ENCODE measurements at places on chromosomes 4 and X.

DNA sequence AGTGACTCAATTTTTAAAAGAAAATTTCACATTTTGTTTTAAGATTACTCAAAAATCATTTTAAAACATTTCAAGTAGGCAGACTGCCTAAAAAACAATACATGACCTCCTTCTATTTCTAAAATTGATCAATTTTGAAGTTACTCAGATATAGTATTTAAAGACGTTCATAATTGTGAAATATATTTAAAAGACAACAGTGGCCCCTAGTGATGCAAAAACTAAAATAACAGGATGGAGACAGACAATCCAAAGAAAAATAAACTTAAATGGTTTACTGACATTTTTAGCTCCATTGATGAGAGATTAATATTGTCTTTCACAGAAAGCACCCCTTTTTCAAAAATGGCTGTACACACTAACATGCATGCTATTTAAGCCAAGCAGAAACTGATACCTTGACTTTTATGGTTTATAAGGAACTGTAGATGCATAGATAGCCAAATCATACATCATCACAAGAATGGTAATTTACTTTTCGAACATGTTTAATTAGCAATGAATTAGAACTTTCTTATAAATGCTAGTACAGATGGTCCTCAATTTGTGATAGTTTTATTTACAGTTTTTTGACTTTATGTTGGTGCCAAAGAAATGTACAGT, 69.8 kb upstream of the FAT4 start:
- no peak for DNase-seq

GRCh38 chr4:162700815-162701361, 465.8 kb downstream of the NAF1 start:
- no peak for DNase-seq

GRCh38 chr4:72186714-72187113, 154.9 kb downstream of the NPFFR2 start:
- no peak for DNase-seq

GRCh38 chrX:106726485-106727437, at the start of gene RNF128:
RNF128 (plus strand) TSS chrX:106726701; CDS start chrX:106726914, 213 bp downstream.
- no peak for DNase-seq

GRCh38 chr4:76764251-76764650, 133.7 kb downstream of the SOWAHB start:
- DNase-seq: no peak

- DNase-seq: no peak
Observed at GRCh38 chrX:68929332-68930150, 100.7 kb downstream of the EFNB1 start.

DNA sequence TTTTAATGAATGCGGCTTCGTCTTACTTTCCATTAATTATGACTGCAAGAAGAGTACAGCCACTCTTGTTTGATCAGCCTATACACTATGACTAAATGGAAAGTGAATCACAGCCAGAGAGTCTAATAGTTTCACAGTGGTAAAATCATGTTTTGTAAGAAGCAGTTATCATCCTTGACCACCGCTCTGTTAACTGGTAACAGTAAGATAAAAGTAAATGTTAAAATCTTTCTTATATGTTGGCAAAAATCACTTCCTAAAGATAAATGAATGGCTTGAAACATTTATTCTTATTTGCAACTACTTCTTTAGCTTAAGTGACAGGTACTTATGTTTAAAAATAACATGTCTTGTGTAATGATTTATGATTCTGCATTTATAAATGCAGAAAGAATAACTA, 13.2 kb downstream of the GALNT7 start:
- DNase-seq: no peak

GRCh38 chr4:144633215-144633614, 12.7 kb upstream of the HHIP start:
- DNase-seq: no peak

GRCh38 chrX:39756086-39756883, 341.5 kb downstream of the BCOR start:
- DNase-seq: no peak

GRCh38 chr4:162849937-162850336, 316.8 kb downstream of the NAF1 start:
- DNase-seq: no peak

DNA sequence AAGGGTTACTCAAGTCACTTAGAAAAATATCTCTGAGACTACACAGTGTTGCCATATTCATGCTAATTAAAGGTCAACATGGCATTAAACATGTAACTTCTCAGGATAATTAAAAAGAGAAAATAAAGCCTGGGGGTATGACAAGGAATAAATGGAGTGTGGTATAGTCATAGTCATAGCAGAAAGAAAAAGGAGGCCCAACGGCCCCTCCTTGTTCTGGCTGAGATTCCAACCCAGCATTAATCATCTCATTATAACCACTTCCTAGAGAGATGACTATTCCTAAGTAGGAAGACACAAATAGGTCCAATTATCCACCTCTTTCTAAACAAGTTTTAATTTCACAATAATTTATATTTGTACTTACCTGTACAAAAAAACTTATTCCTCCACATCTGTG, 778.4 kb upstream of the AADAT start:
- no peak for DNase-seq

DNA sequence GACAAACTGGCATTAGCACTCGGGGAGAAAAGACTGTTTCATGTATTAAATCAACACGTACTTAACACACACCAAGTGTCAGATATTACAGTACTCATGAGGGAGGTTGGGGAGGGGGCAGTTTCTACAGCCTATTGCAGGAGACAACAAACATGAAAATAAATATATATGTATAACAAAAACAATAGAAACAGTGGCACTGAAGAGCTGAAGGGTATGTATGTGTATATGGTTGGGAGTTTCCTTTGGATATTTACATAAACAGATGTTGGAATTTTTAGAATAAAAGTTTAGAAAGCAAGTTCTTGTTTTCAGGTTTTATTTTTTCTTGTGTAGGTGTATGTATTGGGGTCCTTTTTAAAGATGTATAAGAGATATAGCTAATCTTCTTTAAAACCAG, 133.5 kb downstream of the ELOVL6 start:
- no peak for DNase-seq

DNA sequence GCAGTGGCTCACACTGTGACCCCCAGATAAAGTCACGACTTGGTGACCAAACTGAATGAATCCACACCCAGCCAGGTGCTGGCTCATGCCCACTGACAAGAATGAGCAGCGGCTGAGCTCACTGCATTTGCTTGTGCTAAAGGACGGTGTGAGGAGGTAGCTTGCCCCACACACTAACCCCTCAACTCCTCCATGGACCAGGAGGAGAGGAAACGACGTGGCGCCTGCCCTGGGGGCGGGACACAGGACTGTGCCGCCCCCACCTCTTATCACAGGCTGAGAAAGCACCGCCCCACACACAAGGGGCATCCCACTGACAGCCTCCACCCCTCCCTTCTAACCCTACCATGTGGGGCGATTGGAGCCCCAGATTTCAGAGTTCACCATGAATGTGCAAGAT, 43.0 kb downstream of the ZFYVE28 start:
- DNase-seq: no peak

DNA sequence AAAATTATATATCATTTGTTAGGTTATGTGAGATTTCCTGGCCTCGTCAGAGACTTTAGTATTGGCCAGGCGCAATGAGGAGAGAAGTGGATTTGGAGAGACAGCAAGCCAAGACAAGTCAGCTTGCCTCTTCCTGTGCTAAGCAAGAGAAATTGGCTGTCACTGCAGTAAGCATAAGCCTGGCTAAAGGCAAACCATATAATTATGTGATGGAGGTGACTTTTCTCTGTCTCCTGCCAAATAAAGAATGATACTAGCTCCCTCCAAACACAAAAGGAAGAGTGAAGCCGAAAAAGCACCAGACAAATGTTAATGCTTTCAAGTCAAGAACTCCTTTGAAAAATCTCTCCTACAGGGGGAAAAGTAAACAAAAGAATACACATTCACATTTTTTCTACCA, 2246.0 kb downstream of the ARAP2 start:
- DNase-seq: no peak

GRCh38 chrX:63186137-63186536, 165.0 kb downstream of the SPIN4 start:
- no peak for DNase-seq

DNA sequence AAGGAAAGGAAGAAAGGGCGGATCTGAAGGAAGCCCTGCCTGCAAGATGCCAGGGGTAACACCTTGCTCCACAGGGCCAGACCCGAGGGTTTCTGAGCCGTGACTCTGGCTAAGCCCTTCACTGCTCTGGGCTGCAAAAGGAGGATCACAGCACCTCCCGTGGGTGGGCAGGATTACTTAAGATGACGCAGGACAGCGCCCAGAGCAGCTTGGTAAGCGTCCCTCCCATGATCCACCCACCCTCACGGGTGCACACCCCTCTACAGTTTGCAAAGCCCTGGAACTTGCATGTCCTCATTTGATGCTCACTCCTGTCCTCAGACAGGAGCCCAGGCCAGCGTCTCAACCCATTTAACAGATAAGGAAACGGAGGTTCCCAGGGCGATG, 64.9 kb downstream of the CRMP1 start:
- DNase-seq: no peak

GRCh38 chr4:48329193-48329592, 12.1 kb upstream of the SLAIN2 start:
- DNase-seq: no peak

GRCh38 chr4:17810260-17811077, at the start of the genes DCAF16 and NCAPG:
DCAF16 (minus strand) TSS chr4:17810757; CDS start chr4:17804141, 6,616 bp downstream.
NCAPG (plus strand) TSS chr4:17810979; CDS start chr4:17811078, 99 bp downstream.
- peak; percentile 99 for DNase-seq

GRCh38 chrX:133674726-133675470, 259.6 kb upstream of the GPC4 start:
- no peak for DNase-seq

GRCh38 chr4:2354118-2354517, 64.3 kb downstream of the ZFYVE28 start:
- DNase-seq: no peak

GRCh38 chr4:131509521-131509920, 1639.6 kb upstream of the PCDH10 start:
- DNase-seq: no peak

DNA sequence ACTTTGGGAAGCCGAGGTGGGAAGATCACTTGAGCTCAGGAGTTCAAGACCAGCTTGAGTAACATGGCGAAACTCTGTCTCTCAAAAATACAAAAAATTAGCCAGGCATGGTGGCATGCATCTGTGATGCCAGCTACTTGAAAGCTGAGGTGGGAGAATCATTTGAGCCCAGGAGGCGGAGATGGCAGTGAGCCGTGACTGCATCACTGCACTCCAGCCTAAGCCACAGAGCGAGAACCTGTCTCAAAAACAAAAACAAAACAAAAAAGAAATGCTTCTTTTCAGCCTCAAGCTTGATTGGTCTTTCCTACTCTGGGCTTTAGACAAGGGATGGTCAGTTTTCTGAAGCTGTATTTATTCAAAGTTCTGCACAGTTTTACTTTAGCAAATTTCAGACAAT, 15.8 kb upstream of the DHRSX start:
- DNase-seq: no peak

DNA sequence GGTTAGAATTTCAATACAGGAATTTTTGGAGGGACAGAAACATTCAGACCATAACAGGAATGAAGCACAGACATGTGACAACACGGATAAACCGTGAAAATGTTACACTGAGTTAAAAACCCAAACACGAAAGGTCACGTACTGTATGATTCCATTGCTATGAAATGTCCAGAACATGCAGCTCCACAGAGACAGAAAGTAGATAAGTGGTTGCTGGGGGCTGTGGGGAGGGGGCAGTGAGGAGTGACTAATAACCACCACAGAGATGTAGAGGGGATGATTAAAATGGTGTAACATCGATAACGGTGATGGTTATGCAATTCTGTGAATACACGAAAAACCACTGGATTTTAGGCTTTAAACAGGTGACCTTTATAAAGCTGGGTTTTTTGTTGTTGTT, 8.3 kb downstream of the GPR143 start:
- no peak for DNase-seq

DNA sequence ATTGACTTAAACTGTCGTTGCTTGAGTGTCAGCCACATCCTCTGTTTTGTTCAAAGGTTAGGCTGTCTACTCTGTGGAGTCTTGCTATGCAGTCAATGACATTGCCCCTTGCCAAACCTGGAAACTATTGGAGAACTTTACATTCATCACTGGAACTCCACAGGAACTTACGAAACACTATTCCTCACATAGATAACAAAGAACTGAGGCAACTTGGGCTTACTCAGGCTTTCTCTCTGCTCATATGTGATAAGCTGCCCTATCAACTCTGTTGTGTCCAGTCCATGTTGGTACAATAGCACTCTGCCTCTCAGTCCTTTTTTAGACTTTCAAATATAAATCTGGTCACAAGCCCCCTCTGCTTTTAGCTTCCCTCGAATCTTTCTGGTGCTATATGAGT, 9.4 kb downstream of the NPY5R start:
- DNase-seq: no peak

- no peak for DNase-seq
Observed at GRCh38 chr4:142547974-142548373, 298.1 kb downstream of the INPP4B start.

GRCh38 chr4:48949518-48950219, 36.4 kb upstream of the CWH43 start:
- DNase-seq: no peak

- DNase-seq: no peak
Observed at GRCh38 chr4:71545168-71545567, 206.3 kb downstream of the SLC4A4 start.

DNA sequence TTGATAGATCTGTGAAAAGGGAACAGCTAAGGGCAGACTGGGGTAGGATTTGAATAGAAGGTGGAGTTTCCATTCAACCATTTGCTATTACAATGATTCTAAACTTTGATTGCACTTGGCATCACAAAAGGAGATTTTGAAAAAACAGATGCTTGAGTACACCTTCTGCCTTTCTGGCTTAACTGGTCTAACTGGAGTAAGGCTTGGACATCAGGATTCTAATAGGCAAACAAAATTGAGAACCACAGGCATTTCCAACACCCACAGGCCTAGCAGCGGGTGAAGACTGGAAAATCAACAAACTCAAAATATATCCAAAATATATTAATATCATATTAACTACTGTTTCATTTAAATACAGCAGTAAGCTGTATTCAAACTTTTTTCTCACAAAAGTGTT, 1.9 kb upstream of the VEGFC start:
- no peak for DNase-seq

- no peak for DNase-seq
Observed at GRCh38 chrX:110992611-110993010, 103.4 kb upstream of the PAK3 start.

DNA sequence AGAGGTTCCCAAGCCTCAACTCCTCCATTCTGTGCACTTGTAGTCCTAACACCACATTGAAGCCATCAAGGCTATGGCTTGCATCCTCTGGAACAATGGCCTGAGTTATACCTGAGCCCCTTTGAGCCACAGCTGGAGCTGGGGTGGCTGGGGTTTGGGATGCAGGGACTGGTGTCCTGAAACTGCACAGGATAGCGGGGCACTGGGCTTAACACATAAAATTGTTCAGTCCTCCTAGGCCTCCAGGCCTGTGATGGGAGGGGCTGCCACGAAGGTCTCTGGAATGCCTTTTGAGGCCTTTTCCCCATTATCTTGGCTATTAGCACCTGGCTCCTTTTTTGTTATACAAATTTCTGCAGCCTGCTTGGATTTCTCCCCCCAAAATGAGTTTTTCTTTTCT, 35.5 kb downstream of the CFAP299 start:
- no peak for DNase-seq

DNA sequence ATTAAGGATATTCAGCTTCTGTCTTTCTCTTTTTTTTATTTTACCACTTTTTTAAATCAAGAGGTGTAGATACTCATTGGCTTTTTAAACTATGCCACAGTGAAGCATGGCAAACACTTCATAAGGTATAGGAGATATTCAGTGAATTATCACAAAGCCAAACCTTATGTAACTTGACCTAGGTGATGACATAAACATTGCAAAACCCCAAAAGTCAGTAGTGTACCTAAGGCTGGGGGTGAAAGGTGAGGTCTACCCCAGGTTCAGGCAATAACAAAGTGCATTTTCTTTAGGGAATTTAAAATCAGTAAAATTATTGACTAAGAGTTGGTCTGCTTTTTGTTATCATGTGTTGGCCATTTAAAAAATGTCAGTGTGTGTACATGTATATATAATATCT, 39.1 kb downstream of the CDKL5 start:
- no peak for DNase-seq
